ENCODE measurements at places on chromosomes 1 and 21.

GRCh38 chr1:240732390-240732789, 120.4 kb upstream of the GREM2 start:
- DNase-seq = peak; percentile 81

DNA sequence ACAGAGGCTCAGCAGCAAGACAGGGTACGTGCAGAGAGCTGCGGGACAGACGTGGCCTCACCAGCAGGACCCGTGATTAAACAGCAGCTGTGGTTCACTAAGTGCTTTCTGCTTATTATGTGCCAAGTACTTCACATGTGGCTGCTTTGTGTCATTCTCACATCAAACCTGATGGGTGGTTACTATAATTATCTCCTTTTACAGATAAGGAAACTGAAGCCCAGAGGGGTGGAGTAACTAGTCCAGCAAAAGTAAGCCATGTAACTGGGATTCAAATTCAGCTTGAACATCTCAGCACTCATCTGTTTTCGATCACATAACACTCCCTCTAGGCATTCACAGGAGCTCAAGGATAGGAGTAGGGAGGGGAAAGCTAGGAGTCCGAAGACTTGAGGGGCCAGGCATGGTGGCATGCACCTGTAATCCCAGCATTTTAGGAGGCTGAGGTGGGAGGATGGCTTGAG, 50.8 kb upstream of the CLIC4 start:
- no peak for DNase-seq

GRCh38 chr1:179002552-179003345, 22.9 kb upstream of the FAM20B start:
- peak; percentile 72 for DNase-seq

- no peak for DNase-seq
Observed at GRCh38 chr1:169508432-169509338, 22.9 kb upstream of the SLC19A2 start.

GRCh38 chr1:3384407-3384806, 70.1 kb upstream of the ARHGEF16 start:
- no peak for DNase-seq

DNA sequence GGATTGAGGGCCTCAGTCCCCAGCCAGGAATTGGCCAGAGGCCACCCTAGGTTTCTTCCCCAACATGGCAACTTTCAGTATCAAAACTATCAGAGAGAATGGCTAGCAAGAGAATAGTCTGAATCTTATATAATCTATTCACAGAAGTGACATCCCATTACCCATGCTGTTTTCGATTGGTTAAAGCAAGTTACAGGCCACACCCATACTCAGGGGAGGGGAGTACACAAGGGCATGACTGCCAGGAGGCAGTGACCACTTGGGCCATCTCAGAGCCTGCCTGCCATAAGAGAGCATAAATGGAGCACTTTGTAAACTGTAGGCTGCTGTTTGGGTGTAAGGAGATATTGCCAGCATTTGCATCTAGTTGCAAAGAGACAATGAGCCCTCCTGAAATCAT, 65.4 kb downstream of the FAM163A start:
- no peak for DNase-seq

DNA sequence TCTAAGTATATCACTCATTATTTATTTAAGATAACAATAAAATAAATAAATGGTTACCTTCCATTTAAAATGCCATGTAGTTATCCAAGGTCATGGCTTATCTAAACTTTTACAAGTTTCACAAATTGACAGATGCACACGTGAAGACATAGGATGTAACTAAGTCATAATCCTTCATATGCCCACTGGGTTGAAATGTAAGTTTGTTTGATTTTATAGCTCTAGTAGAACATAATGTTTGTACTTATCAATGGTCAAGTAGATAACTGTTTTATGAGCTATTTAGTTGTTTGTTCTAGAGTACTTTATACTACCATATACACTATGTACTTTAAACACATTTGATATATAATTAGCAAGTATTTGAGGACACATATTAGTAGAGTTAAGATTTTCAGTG, 43.0 kb downstream of the ITGB3BP start:
- no peak for DNase-seq

DNA sequence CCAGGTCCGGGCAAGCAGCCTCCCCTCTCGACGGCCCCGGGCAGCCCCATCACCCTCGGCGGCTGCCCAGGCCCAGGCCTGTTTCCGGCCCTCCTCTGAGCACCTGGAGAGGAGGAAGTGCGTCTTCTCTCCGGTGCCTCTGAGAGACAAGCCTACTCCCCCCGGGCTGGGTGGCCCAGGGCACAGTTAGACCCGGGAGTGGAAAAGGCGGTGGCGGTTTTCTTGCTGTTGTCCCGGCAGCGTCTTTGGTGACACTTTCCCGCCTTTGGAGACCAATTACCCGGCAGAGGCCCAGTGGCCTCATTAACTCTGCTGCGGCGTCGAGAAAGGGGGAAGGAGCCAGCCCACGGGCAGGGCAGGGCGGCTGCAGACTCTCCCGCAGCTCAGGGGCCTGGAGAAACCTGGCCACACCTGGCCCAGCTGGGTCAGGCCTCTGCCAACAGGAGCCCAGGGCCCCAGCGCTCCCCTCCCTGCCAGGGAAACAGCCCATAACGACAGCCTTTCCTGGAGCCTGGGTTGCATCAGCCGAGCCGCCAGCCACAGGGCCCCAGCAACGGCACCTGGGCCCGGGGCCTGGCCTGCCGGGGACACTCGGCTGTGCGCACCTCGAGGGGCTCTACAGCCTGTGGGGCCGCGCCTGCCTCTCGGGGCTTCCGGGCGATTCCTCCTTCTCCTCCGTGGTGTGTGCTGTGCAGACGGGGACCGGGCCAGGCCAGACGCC, 28.4 kb upstream of the C1orf159 start:
- DNase-seq = no peak

- DNase-seq = no peak
Observed at GRCh38 chr1:39663559-39663958, 8.3 kb downstream of the NT5C1A start.

DNA sequence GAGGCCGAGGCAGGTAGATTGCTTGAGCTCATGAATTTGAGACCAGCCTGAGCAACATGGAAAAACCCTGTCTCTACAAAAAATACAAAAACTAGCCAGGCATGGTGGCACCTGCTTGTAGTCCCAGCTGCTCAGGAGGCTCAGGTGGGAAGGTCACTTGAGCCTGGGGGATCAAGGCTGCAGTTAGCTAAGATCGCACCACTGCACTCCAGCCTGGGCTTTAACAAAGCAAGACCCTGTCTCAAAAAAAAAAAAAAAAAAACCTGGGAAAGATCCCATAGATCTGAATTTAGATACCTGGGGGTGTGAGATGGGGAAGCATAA, 32.9 kb downstream of the NIBAN1 start:
- no peak for DNase-seq

GRCh38 chr1:208536212-208536611, 292.0 kb upstream of the PLXNA2 start:
- no peak for DNase-seq

DNA sequence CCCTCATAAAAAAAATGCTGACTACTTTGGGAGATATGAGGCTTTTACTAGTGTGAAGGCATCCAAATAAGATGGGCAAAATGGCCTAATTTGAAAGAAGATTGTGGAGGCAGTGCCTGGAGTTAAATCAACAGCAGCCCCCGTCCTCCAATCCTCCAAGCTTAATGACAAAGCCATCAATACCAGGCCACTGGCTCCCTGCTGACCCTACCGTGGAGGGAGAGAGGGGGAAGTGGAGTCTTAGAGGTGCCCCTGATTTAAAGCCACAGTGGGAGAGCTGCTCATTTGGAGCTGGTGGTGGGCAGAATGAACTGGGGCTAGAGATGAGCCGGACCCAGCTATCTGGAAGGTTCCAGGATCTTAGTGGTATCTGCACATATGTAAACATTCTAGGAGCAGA, 24.3 kb upstream of the KNCN start:
- peak; percentile 6 for DNase-seq

DNA sequence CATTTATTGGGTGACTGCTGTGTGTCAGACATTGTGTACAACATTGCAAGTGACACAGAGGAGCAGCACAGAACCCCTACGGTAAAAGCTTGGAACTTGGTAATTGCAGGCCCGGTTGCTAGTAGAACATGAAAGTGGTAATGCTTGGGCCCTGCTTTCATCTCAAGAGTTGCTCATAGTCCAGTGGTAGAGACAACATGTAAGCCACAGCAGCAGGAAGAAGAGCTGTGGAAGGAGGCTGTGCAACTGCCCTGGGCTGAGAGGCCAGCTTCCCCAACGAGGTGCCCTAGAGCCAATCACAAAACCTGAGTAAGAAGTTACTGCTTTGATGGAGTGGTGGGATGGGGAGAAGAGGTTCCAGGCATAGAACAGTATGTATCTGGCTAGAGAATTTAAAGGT, 18.4 kb downstream of the CNIH4 start:
- no peak for DNase-seq

- peak; percentile 73 for DNase-seq
Observed at GRCh38 chr1:17239420-17239819, 9.5 kb upstream of the PADI3 start.

GRCh38 chr1:50980505-50980904, 10.5 kb downstream of the CDKN2C start:
- no peak for DNase-seq

DNA sequence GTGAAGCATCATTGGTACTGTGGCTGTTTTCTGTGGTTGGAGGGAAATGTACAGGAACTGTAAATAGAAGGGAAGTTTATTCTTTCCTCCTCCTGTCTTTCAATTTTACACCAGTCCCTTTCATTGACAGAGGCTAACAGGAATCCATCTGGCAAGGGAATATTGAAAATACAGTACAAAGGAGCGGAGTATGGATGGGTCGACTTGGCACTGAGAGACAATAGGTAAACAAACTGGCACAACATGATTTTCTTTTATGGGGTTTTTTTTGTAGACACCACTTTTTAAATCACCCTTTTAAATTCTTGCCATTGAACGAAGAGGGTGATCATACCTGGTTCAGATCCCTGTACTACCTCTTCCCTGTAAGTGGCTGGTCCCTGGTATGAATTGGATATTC, 341.3 kb downstream of the RWDD3 start:
- DNase-seq = no peak

GRCh38 chr1:179876300-179876715, 1.3 kb downstream of the TOR1AIP2 start:
- DNase-seq = no peak

GRCh38 chr1:45001011-45001481, 10.1 kb downstream of the HECTD3 start:
- no peak for DNase-seq

DNA sequence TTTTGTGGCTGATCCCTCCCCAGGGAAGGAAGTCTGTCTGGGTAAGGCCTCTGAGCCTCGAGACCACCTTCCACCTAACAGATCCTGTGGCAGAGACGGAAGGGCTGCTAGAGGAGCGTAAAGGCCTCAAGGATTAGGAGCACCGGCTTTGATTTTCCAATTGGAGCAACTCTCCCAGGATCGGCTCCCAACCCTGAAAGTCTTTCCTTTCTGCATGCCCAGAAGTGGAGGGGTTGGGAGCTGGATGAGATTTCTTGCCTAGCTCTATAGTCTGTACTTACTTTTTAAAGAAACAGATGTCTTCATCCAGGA, 41.4 kb downstream of the ELK4 start:
- no peak for DNase-seq

DNA sequence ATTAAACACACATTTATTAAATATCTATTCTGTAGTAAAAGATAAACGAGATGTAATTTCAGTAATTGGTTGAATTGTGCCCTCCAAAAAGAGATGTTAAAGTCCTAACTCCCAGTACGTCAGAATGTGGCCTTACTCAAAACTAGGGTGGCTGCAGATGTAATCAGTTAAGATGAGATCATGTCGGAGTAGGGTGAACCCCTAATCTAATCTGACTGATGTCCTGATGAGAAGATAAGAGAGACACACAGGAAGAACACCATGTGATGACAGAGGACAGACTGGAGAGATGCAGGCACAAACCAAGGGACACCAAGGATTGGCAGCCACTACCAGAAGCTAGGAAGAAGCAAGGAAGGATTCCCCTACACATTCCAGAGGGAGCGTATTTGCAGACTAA, 104.1 kb downstream of the SLC25A24 start:
- DNase-seq = no peak

DNA sequence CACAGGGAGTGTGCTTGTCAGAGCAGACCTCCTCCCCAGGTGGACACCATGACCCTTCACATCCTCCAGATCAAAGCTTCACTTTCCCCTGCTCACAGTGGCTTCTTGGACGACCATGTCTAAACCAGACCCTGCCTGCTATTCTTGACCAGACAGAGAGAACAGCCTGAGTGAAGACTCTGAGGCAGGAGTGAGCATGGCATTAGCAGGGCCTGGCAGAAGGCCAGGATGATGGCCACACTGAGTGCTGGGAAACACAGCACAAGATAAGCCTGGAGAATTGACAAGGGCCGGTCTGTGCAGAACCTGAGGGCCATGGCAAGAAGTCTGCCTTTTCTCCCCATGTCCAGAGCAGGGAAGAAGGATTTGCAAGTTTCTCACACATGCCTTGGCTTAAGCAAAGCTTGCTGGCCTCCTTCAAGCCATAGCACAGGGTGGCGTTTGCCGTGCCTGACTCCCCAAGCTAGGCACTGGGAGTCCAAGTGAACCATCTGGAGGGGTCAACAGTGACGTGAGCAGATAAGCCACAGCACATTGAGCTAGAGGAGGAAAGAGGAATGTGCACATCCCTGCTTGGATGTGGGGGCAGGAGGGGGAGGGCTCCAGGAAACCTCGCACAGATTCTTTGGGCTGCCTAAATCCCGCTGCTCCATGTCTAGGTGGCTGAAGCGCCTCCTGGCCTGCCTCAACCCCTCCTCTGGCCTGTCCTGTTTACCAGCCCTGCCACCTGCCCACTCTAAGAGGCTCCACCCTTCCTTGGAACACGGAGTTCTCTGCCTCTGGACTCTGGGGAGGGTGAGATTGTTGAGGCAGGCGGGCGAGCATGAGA, 87.1 kb downstream of the CD58 start:
- peak; percentile 76 for DNase-seq

GRCh38 chr1:228090613-228091081, 8.1 kb downstream of the ARF1 start:
- no peak for DNase-seq

- no peak for DNase-seq
Observed at GRCh38 chr21:39696618-39697017, 48.4 kb upstream of the IGSF5 start.

DNA sequence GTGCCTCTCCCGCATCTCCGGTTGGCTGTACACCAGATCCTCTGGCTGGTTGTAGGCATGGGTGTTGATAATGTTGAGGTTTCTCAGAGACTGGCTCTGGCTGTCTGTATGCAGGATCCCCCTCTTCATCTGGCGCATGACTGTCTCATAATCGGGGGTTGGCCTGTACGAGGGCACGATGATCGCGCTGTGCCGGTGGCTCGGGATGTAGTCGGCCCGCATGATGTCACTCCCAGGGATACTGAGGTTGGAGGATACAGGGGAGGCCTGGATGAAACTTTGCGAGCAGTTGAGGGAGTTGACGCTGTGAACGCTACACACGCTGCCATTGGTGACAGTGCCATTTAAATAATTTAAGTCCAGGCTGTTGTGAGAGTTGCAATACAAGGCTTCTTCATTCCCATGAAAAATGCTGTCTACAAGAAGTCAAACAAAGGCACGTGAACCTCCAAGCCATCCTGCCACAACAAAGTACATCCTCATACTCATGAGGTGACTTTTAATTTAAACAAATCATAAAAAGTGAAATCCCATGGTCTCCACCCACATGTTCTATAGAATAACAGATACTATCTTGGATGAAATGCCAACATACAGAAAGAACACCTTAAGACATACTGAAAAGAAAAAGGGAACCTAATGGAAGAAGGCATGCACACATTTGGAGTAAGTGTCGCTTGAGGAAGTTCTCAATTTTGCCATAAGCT, 103.6 kb downstream of the SMYD2 start:
- DNase-seq = no peak

GRCh38 chr1:240126821-240127220, 35.1 kb downstream of the FMN2 start:
- no peak for DNase-seq
